ENCODE measurements at places on chromosomes 1 and 21.

GRCh38 chr1:159083013-159083412, 6.4 kb upstream of the AIM2 start:
- DNase-seq = no peak

DNA sequence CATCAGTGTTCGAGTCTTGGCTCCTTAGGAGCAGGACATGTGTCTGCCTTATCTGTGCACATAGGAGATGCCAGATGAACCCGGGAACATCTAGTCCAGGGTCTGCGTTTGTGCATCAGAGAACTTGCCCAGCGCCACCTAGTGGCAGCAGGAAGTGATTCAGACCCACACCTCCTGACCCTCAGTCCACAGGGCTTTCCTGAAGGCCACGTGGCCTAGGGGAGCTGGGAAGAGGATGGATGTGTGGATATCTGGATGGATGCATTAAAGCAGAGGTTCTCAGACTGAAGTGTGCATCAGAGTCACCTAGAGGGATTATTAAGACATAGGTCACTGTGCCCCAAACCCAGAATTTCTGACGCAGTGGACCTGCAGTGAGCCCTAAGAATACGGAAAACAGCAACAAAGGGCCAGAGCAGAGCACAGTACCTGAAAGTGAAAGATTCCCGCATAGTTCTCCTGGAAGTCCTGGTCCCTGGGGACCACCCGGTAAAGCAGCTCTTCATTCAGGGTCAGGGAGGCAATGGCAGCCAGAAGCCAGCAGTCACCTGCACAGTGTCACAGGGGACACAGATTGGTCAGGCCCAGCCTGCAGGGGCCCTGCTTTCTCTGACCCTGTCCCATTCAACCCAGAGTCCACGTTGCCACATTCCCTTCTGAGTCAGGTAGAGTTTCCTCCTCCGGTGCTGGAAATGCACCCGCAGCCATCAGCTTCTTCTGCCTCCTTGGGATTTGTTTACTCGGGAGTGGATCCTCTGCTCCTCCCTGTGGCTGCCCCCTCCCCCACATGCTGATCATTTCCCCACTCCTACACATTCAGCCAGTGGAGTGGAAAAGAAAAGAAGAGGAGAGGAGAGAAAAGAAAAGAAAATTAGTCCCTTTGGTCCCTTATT, 37.0 kb downstream of the CAPN8 start:
- DNase-seq = peak; percentile 16

DNA sequence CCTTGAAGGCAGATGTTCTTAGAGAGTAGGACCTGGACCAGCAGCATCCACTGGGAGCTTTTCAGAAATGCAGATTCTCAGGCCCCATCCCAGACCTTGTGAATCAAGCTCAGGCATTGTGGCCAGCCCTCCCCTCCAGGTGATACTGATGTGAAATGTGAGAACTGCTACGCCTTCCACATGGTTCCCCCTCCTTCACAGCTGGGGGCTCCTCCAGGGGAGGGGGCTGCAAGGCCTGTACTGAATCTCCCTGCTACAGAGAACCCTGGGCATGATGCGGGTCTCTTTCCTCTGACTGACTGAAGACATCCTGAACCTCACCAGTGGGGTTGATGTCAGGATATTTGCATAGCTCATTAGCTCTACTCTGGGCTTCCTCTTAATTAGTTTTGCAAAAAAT, 141.8 kb upstream of the CSF3R start:
- DNase-seq = no peak

DNA sequence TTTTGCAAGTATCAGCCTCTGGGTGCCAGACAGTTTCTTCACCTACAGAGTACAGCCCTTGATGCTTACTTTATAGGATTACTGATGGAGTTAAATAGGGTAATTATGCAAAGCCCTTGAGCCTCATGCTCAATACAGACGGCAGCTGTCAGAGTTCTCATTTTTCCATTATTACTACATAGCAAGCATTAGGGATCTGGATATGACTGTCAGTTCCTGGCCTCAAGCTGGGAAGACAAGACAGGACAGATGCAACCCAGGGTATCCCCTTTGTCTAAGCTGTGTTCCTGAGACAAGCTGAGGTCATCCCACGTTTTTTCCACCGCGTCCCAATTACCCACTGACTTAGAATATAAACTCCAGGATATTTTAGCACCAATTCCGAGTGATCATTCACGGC, 94.4 kb downstream of the SLC35F3 start:
- no peak for DNase-seq

GRCh38 chr1:187654635-187655034, 825.9 kb downstream of the PLA2G4A start:
- DNase-seq = no peak

DNA sequence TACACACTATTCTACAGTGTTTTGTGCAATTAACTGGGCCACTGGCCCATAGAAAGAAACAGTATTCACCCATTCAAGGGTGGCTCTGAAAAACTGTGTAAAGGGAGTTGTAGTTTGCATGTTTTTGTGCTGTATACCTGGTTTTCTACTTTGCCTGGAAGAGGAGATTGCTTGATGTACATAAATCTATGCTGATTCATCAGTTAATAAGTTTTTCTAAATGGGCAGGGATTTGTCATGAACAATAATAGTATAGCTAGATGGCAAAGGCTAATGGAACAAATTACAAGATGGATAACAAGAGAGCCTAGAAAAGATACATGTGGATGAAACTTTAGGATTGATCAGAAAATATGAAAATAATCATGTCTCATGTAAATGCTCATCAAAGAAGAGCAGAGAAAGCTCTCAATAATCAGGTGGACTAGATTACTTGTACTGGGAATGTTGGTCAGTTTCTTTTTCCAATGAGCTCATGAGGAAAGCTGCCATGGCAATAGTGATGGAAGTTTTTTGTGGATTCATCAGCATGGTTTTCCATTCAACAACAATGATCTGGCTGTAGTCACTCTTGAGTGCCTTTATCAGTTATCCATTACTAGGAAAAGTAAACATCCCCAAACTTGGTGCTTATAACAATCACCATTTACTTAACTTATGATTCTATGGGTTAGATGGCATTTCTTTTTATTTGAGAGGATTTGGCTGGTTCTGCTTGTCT, 602.8 kb downstream of the BRINP3 start:
- DNase-seq = no peak

GRCh38 chr1:244254467-244254866, 197.2 kb downstream of the ADSS2 start:
- DNase-seq = peak; percentile 19

- DNase-seq = no peak
These were observed 15.0 kb downstream of the MATN1 start for GRCh38 chr1:30708361-30708728.

- DNase-seq = no peak
These were observed 97.8 kb downstream of the MRPL37 start for GRCh38 chr1:54297596-54298283.

GRCh38 chr1:169129109-169129784, 22.8 kb downstream of the ATP1B1 start:
- DNase-seq = no peak

Measured in CD4-positive, alpha-beta T cell treated with Interleukin-4 for 1 hour (primary cell).